ENCODE measurements at places on chromosomes 16 and 17. TPM values are rescaled to one million over a fixed set of nuclear protein-coding genes. Genes with fewer than 3 reads are reported as not detected.

Gene NPIPB9
- total RNA-seq: 1.8 TPM

DNA sequence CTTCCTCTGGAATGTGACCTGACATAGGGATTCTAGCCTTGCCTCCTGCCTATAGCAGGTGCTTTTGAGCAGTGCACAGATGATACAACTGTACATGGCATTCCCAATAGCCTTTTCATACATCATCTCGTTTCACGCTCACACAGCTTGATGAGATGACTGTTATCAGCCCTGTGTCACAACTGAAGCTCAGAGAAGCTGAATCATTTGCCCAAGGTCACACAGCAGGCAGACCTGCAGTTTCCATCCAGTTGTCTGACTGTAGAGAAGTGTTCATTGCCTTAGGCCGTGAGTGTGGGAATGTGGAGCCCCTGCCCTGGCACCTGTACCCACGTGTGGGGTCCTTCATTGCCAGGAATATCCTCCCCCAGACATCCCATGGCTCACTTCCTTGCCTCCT is 20.1 kb downstream of the WFDC1 start:
- no peak overlapping the region for H3K4me3 ChIP-seq
- no peak for DNase-seq
- H3K36me3 ChIP-seq: 0 out of 2 replicates have a peak, but pooled peaks cover 2% of the 10 kb centered on the region
- H3K27ac ChIP-seq: no peak overlapping the region
- H3K4me1 ChIP-seq: no peaks in the 10 kb centered on the region

- no peak overlapping the region for H3K4me3 ChIP-seq
- no peak overlapping the region for H3K27ac ChIP-seq
- no peak for DNase-seq
- no peaks in the 10 kb centered on the region for H3K4me1 ChIP-seq
Observed at GRCh38 chr16:14602443-14602963, 27.6 kb downstream of the PARN start.

- no peak within 1 kb of the TSS for H3K4me3 ChIP-seq
- no peak within 1 kb of the TSS for H3K27ac ChIP-seq
- no peak for DNase-seq
- no peaks in the 10 kb centered on the region for H3K27me3 ChIP-seq
- no peaks in the 10 kb centered on the region for H3K36me3 ChIP-seq
Observed at GRCh38 chr17:34285286-34285792, at the start of gene CCL11. Gene CCL11 (plus strand): TSS chr17:34285742. CDS start chr17:34285809, 67 bp downstream.

- H3K36me3 ChIP-seq: no peaks in the 10 kb centered on the region
- no peak for DNase-seq
- H3K27ac ChIP-seq: no peak overlapping the region
Observed at GRCh38 chr16:12750554-12750918, 53.2 kb downstream of the CPPED1 start.

- no peaks in the 10 kb centered on the region for H3K36me3 ChIP-seq
- no peak for DNase-seq
- no peaks in the 10 kb centered on the region for H3K4me1 ChIP-seq
- no peak overlapping the region for H3K27ac ChIP-seq
Observed at GRCh38 chr17:79023180-79023705, 726 bp upstream of the C1QTNF1 start.
